ENCODE measurements at places on chromosomes 1 and 21. TPM values are rescaled to one million over a fixed set of nuclear protein-coding genes. Genes with fewer than 3 reads are reported as not detected.
A peak's percentile ranks its signal among the peaks of the same experiment; 100 is the strongest.

KCNJ9 gene
- not detected for total RNA-seq

CITED4 gene
- total RNA-seq: 28.1 TPM

- no peaks in the 10 kb centered on the region for H3K36me3 ChIP-seq
- no peak overlapping the region for H3K4me3 ChIP-seq
- H3K4me1 ChIP-seq: peaks cover 31% of the 10 kb centered on the region
- DNase-seq: no peak
- H3K27me3 ChIP-seq: no peaks in the 10 kb centered on the region
Observed at GRCh38 chr1:16372535-16373285, 5.7 kb downstream of the SZRD1 start.

DNA sequence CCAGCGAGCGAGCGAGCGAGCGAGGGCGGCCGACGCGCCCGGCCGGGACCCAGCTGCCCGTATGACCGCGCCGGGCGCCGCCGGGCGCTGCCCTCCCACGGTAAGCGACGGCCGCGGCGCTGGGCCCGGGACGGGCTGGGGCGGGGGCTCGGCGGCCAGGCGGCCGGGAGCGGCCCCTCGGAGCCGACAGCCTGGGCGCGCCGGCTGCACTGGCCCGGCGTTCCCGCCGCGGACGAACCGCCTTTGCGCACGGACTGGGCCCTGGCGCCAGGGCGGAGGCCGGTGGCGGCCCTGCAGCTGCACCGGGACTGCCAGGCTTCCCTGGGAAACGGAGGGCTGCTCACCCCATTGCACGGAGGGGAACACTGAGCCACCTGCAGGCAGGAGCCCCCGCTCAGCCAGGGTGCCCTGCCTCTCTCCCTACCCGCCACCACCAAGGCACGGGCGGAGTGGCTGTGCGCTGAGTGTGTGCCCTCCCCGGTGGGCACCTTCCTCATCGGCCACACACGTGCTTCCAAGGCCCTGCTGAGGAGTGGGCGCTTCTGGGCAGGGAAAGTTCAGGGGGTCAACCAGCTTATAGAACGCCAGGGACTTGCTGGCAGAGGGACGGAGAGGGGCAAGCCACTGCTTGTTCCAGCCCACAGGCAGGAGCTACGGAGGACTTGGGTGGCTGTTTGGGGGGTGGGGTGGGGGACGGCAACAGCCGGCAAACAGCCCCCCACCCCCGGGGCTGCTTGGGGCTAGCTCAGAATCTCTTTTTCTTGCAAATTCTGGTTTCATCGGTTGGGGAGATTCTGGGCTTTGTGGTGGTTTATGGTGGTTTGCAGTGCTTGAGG is 532 bp downstream of the CSF1 start:
- H3K27ac ChIP-seq: peak overlapping the region; percentile 23
- no peaks in the 10 kb centered on the region for H3K36me3 ChIP-seq
- no peaks in the 10 kb centered on the region for H3K27me3 ChIP-seq
- DNase-seq: no peak

- DNase-seq: no peak
- no peak overlapping the region for H3K27ac ChIP-seq
- no peaks in the 10 kb centered on the region for H3K36me3 ChIP-seq
- no peak overlapping the region for H3K4me3 ChIP-seq
Observed at GRCh38 chr1:190476806-190477205, 858 bp downstream of the BRINP3 start.
